ENCODE measurements at places on chromosomes 5 and 9. TPM values are rescaled to one million over a fixed set of nuclear protein-coding genes. Genes with fewer than 3 reads are reported as not detected.

STX17 gene
- 10.0 TPM for total RNA-seq

LRRTM2 gene
- total RNA-seq, result 1.2 TPM

CAVIN4 gene
- total RNA-seq, result 4.6 TPM

GPR150 gene
- not detected for total RNA-seq
